ENCODE measurements at places on chromosomes 6 and 20.

DNA sequence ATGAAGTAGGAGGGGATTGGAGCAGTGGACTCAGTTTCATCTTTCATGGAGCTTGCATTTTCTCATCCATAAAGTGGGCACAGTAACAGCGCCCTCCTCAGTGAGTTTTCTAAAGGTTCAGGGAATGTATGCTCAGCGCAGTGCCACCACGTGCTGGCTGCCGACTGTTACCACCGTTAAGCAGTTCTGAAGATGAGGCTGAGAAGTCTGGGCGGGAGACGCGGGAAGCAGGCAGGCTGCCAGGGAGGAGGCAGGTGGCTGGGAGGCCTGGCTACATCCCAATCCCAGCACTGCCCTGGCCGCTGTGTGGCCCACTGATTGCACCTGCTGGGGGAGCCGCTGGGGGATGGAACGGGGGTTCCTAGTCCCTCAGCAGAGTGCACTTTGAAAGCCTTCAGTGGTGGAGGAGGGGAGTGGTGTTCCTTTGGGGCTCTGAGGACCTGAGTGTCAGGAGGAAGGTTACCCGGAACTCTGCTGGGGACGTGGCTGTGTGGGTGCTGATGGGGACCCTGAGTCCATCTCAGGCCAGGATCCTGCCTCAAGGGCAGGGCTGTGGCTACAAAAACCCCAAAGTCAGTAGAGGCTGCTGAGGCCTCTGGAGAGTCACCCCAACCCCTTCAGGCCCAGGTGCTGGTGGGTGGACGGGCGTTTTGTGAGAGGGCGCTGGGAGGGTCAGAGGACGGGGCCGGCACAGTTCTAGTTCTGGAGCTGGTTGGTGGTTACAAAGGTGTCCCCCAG, 28.0 kb upstream of the PHACTR3 start:
- no peak for DNase-seq

- DNase-seq, result no peak
These were observed 53.0 kb downstream of the ELOVL2 start for GRCh38 chr6:10991115-10991514.

GRCh38 chr20:967796-968742, 34.0 kb downstream of the RSPO4 start:
- no peak for DNase-seq

DNA sequence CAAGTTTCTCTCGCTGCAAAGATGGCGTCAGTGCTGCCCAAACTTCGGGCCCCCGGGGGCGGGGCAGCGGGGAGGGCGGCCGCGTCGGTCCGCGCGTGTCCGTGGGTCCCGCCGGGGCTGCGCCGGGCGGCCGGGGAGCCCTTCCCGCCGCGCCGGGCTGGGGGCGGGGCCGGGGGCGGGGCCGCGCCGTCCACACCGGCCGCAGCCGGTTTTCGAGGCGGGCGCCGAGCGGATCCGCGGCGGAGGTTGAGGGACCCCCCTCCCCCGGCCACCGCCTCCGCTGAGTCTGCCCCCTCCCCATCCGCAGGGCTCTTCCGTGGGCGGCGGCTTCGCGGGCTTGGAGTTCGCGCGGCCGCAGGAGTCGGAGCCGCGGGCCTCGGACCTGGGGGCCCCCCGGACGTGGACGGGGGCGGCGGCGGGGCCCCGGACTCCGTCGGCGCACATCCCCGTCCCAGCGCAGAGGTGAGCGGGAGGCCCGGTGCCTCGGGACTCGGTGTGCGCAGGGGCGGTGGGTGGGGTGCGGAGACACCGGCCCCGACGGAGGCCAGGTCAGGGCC, 572 bp downstream of the SLC2A4RG start:
- peak; percentile 53 for DNase-seq

- no peak for DNase-seq
These were observed 18.3 kb downstream of the CPNE5 start for GRCh38 chr6:36820700-36821580.

GRCh38 chr6:14921170-14921569, 324.7 kb upstream of the JARID2 start:
- DNase-seq, result no peak

- DNase-seq, result no peak
These were observed 150.4 kb downstream of the INSM1 start for GRCh38 chr20:20518263-20518662.

- no peak for DNase-seq
These were observed 5.4 kb downstream of the JPH2 start for GRCh38 chr20:44181611-44182010.

- DNase-seq, result no peak
These were observed 666 bp downstream of the TPD52L1 start for GRCh38 chr6:125154118-125154760.

GRCh38 chr6:142881290-142881689, 63.7 kb downstream of the HIVEP2 start:
- DNase-seq, result no peak

DNA sequence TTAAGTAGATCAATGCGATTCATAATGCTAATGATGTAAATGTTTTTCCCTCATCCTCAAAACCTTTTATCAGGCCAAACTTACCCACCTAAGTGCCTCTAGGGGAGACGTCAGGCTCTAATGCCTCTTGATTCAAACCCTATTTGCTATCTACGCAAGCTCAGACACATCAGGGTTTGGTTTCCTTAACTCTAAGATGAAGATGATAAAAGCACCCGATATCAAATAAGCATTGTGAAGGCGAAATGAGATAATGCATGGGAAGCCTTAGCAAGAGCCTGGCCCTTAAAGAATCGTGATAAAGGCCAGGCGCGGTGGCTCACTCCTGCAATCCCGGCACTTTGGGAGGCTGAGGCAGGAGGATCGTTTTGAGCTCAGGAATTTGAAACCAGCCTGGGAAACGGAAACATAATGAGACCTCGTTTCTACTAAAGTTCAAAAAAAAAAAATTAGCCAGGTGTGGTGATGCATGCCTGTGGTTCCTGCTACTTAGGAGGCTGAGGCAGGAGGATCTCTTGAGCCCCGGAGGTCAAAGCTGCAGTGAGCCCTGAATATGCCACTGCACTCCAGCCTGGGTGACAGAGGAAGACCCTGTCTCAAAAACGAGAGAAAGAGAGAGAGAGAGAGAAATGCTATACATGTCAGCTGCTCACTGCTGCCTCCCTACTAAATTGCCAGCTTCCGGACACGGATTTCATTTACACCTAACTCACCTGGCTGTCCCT, 13.5 kb downstream of the CNKSR3 start:
- DNase-seq, result no peak
